Fibroblast of lung (primary cell): ENCODE measurements at places on chromosomes 2 and 18. TPM values are rescaled to one million over a fixed set of nuclear protein-coding genes. Genes with fewer than 3 reads are reported as not detected.

Gene UGT1A8
- total RNA-seq = not detected in 2 replicates

DNA sequence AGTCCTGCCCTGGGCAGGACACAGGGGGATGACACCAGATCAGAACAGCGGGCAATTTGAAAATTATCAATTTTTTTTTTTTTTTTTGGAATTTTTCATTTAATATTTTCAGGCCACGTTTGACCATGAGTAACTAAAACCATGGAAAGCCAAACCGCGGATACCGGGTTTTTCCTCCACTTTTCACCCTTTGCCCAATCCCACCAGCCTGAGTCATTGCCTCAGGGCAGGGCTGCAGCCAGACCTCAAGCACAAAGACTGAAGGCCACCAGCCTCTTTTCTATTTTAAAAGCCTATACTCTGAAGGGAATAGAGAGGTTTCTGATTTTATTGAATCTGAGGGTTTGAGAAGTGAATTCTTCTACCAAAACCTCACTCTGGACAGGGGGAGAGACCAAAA is 381.1 kb downstream of the IRS1 start:
- DNase-seq = no peak

DNA sequence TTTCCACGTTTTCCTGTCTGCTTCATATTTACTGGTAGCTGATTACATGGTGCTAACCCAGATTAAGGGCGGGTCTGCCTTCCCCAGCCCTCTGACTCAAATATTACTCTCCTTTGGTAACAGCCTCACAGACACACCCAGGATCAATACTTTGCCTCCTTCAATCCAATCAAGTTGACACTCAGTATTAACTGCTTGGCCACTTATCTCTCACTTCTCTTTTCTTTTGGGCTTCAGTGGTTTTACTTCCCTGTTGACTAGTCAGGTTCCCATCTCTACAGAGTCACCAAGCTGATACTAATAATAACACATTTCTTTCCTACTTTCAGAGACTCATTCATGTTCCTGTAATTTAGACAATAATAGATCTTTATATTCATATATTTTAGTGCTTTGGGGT is 302.2 kb upstream of the MAP2 start:
- DNase-seq = no peak

Gene TEKT4
- not detected in 2 replicates for total RNA-seq

GRCh38 chr2:178074123-178075005 is 1.8 kb upstream of the PDE11A start:
- DNase-seq = peak; percentile 56

Gene STK11IP
- total RNA-seq = 12.8 and 16.8 TPM in 2 replicates

Gene ALKAL2
- total RNA-seq = 0.17 TPM in 1 of 2 replicates, not detected in the other

Gene AQP12A
- total RNA-seq = not detected in 2 replicates

DNA sequence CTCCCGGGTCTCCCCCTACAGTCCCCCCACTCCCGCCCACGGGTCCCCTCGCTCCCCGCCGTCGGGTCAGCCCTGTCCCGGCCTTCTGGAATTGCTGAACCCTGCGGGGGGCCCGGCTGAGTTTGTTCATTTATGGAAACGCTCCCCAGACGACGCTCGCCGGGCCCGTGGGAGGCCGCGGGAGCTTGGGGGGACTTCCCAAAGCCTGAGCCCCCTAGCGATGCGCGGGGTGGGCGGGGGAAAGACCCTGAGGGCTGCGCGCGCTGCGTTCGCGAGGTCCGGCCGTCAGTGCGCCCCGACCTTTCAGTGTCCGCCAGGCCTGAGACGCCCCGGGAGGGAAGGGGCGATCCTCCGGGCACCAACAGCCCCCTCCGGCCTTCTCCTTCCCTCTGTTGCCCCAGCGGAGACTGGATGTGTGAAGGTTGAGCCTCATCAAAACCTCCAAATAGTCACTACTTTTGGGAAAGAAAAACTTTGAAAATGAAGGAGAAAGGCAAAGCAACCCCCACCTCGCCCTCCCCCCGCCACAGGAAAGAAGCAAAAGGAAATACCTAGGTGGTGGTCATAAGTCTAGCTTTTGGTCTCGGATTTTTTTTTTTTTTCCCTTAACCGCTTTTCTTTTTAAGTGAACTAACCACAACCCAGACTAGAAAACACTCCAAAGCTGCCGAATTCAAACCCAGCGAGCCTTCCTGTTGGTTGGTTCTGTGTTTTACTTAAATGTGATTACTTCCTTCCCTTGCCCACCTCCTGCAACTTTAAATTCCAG is 509 bp upstream of the CYS1 start:
- peak; percentile 66 for DNase-seq

GRCh38 chr18:31223371-31223770 is 60.7 kb upstream of the DSC1 start:
- no peak for DNase-seq

DNA sequence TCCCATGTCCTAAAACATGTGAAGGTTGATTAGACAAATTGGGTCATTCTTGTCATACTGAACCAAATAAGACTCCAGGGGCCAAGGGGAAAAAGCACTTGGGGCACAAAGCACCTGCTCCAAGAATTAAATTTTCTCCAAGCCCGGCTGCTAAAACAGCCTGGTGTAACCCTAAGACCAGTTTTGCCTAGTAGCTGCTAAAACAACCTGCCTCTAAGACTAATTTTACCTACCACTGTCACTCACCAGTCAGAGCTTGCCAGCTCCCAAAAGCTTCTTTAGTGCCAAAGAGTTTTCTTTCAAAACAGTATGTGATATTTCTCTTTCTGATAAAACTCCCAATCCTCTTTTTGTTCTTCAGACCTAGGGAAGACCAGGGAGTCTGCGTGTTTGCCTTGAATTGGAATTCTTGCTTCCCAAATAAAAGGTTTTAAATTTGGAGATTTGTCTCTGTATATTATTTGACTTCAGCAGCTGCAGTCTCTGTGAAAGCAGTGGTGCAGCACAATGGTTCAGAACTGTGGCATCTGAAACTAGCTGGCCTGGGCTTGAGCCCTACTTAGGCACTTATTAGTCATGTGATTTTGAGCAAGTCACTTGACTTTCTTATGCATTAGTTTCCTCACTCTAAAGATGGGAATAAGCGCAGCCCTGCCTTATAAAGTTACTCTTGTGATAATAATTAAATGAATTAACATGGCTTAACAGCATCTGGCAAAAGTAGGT is 16.2 kb upstream of the APOB start:
- DNase-seq = no peak

- no peak for DNase-seq
Observed at GRCh38 chr18:40365526-40365925, 1589.5 kb upstream of the PIK3C3 start.

DNA sequence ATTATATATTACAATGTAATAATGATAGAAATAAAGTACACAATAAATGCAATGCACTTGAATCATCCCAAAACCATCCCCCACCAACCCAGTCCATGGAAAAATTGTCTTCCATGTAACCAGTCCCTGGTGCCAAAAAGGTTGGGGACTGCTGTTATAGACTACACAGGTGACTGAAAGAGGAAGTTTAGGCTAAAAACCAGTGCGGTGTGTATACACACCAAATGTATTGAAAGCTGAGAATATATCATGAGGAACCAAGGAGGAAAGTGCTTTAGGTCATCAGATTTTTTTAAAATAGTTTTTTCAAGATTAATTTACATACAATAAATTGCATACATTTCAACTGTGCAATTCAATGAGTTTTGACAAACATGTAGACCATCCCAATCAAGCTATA is 20.5 kb upstream of the C1D start:
- DNase-seq = no peak

- DNase-seq = peak; percentile 42
Observed at GRCh38 chr2:196902828-196903227, 23.7 kb downstream of the PGAP1 start.
